ENCODE measurements at places on chromosomes 1 and 21. TPM values are rescaled to one million over a fixed set of nuclear protein-coding genes. Genes with fewer than 3 reads are reported as not detected.

PTPN14 gene
- 106 TPM for total RNA-seq

HFM1 gene
- 0.22 TPM for total RNA-seq

DCST2 gene
- 0.66 TPM for total RNA-seq

CNKSR1 gene
- 0.22 TPM for total RNA-seq

CFAP107 gene
- total RNA-seq, result not detected

DYRK1A gene
- total RNA-seq, result 87.9 TPM

ZYG11A gene
- total RNA-seq, result 1.1 TPM

S100B gene
- 0.29 TPM for total RNA-seq
